ENCODE measurements at places on chromosomes 4 and X. TPM values are rescaled to one million over a fixed set of nuclear protein-coding genes. Genes with fewer than 3 reads are reported as not detected.

- no peak for DNase-seq
- no peaks in the 10 kb centered on the region for H3K36me3 ChIP-seq
- no peak overlapping the region for H3K4me3 ChIP-seq
- no peaks in the 10 kb centered on the region for H3K4me1 ChIP-seq
- H3K27ac ChIP-seq, result no peak overlapping the region
Observed at GRCh38 chr4:7186031-7186430, 6.3 kb upstream of the SORCS2 start.

The CLNK gene
- total RNA-seq, result not detected

- no peaks in the 10 kb centered on the region for H3K27me3 ChIP-seq
- no peak overlapping the region for H3K27ac ChIP-seq
- H3K4me1 ChIP-seq, result peaks cover 3% of the 10 kb centered on the region
- DNase-seq, result no peak
- peaks cover 3% of the 10 kb centered on the region for H3K36me3 ChIP-seq
- no peak overlapping the region for H3K4me3 ChIP-seq
Observed at GRCh38 chr4:182354867-182355266, 111.7 kb downstream of the TENM3 start.

The PNMA5 gene
- not detected for total RNA-seq

GRCh38 chrX:37755025-37755424 lies 24.8 kb upstream of the CYBB start:
- H3K4me3 ChIP-seq, result no peak overlapping the region
- H3K27me3 ChIP-seq, result peaks cover 2% of the 10 kb centered on the region
- no peak overlapping the region for H3K27ac ChIP-seq
- no peaks in the 10 kb centered on the region for H3K4me1 ChIP-seq
- H3K36me3 ChIP-seq, result no peaks in the 10 kb centered on the region

DNA sequence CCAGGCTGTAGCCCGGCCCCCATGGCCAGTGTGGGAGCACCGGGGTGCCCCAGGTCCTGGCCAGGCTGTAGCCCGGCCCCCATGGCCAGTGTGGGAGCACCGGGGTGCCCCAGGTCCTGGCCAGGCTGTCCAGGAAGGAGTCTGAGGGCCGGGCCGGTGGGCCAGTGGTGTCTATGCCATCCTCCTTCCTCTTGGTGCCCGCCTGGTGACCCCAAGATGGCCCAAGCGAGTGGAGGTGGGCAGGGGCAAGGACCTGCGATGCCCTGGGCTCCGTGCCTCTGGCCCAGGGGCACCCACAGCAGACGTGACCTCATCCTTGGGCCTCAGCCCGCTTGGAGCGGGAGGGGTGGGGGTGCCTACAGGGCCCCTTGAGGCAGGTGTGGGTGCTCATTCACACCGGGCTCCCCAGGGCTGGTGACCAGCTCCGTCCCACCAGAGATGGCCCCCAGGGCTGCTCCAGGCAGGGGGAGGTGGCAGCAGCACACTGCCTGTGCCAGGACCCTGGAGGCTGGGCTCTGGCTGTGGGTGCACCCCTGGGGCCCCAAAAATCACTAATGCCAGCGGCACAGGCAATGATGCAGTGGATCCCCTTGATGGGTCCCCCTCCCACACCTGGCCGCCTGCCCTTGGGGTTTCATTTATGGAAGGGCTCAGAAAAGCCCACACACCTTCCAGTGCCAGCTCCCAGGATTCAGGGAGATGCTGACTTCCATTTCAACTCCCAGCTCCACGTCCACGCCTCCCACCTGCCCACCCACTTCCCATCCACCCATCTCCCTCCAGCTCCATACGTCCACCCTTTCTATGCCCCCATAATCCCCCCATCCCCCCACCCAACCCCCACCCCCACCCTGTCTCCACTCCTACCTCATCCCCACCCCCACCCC lies 35.8 kb downstream of the TACC3 start:
- H3K4me3 ChIP-seq, result no peak overlapping the region
- H3K36me3 ChIP-seq, result no peaks in the 10 kb centered on the region
- H3K27ac ChIP-seq, result no peak overlapping the region

GRCh38 chr4:41366911-41367517 lies 110.3 kb downstream of the UCHL1 start:
- no peak for DNase-seq
- no peaks in the 10 kb centered on the region for H3K4me1 ChIP-seq
- no peak overlapping the region for H3K4me3 ChIP-seq
- H3K36me3 ChIP-seq, result no peaks in the 10 kb centered on the region
- H3K27ac ChIP-seq, result no peak overlapping the region
- peaks cover 53% of the 10 kb centered on the region for H3K27me3 ChIP-seq

DNA sequence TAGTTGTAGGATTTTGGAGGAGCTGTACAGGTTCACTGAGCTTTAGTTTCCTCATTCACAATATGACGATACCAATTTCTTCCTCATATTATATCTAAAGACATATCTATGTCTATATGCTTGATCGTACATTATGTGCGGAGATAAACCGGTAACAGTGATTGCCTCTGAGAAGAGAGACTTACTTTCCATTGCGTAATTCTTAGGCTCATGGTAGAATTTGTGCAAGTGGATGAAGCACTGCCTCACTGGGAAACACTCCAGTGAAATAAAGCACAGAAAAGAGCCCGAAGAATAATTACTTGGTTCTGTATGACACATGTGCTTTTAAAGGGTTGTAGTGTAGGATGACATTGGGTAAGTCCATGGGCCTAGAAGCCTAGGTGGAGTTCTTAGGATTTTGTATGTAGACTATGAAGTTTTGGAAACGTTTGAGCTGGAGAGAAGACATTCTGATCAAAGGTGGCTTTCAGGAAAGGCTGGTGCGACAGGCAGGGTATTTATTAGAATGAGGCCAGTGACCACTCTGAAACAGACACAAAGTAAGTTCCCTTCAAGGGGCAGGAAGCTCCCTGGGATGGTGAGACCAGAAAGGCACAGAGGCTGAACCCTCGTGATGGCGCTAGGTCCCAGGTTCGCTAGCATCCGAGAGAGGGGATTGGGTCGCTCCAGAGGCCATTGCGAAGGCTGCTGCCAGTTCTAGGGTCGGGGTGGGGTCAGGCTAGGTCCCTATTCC lies 649 bp upstream of the VBP1 start:
- peaks cover 17% of the 10 kb centered on the region for H3K4me1 ChIP-seq
- DNase-seq, result no peak
- H3K4me3 ChIP-seq, result peak overlapping the region; percentile 79
- H3K36me3 ChIP-seq, result no peaks in the 10 kb centered on the region
- peak overlapping the region; percentile 77 for H3K27ac ChIP-seq

DNA sequence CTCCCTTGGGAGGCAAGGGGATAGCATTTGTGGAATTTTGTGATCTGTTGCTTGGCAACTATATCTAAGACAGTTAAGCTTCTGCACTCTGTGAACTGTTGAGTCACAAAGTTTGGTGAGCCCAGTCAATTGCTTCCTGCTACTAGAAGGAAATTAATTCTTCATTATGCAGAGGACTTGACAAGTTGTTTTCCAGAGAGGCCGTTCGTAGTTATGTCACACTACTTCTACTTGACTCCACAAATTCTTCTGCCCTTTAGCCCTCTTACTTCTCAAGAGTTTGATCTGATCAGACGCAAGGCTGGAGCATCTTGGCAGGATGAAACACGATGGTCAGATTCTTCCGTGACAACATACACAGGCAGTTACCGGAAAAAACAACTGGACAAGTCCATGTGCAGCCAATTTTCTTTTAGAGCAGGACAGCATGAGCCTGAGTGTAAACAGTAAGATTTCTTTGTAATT lies at the start of gene C4orf51:
Gene C4orf51, plus strand, starts transcription at position 156 of the 465 bp plus-strand sequence. Its CDS starts 58 bp downstream, at position 214.
- H3K36me3 ChIP-seq, result no peaks in the 10 kb centered on the region
- H3K4me1 ChIP-seq, result peaks cover 15% of the 10 kb centered on the region
- peak within 1 kb of the TSS; percentile 53 for H3K27ac ChIP-seq

The STPG2 gene
- not detected for total RNA-seq

- no peaks in the 10 kb centered on the region for H3K4me1 ChIP-seq
- no peak for DNase-seq
- H3K4me3 ChIP-seq, result no peak overlapping the region
- no peaks in the 10 kb centered on the region for H3K27me3 ChIP-seq
- H3K27ac ChIP-seq, result peak overlapping the region; percentile 16
Observed at GRCh38 chr4:20565075-20565721, 135.1 kb upstream of the PACRGL start.

- peaks cover 11% of the 10 kb centered on the region for H3K4me1 ChIP-seq
- DNase-seq, result no peak
- peaks cover 11% of the 10 kb centered on the region for H3K27me3 ChIP-seq
- no peaks in the 10 kb centered on the region for H3K36me3 ChIP-seq
- H3K4me3 ChIP-seq, result no peak overlapping the region
- H3K27ac ChIP-seq, result no peak overlapping the region
Observed at GRCh38 chr4:106767991-106768390, 268.1 kb downstream of the DKK2 start.

GRCh38 chr4:87375719-87376291 lies 15.2 kb downstream of the HSD17B11 start:
- H3K27me3 ChIP-seq, result no peaks in the 10 kb centered on the region
- no peak overlapping the region for H3K27ac ChIP-seq
- H3K4me3 ChIP-seq, result no peak overlapping the region
- no peak for DNase-seq
- peaks cover 2% of the 10 kb centered on the region for H3K4me1 ChIP-seq

DNA sequence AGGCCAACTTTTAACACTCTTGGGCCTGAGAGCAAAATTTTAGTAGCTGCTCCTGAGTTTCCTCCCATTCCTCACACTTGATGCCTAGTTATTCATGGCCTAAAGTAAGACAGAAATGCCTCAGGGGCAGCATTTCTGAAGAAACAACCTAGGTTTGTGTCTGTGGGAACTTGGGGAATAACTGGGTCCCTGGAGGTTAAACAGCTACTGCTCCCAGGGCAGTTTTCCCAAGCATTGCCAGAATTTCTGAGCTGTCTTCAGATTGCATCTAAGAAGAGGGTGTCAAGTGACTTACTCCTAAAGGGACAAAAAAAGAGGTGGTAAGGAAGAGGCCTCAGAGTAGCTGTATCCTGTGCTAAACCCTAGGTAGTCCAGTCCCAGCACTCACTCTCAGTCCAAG lies 130.8 kb upstream of the ACSL4 start:
- H3K4me1 ChIP-seq, result peaks cover 10% of the 10 kb centered on the region
- no peak overlapping the region for H3K27ac ChIP-seq
- H3K36me3 ChIP-seq, result no peaks in the 10 kb centered on the region
- no peak overlapping the region for H3K4me3 ChIP-seq

The BEND2 gene
- total RNA-seq, result not detected

DNA sequence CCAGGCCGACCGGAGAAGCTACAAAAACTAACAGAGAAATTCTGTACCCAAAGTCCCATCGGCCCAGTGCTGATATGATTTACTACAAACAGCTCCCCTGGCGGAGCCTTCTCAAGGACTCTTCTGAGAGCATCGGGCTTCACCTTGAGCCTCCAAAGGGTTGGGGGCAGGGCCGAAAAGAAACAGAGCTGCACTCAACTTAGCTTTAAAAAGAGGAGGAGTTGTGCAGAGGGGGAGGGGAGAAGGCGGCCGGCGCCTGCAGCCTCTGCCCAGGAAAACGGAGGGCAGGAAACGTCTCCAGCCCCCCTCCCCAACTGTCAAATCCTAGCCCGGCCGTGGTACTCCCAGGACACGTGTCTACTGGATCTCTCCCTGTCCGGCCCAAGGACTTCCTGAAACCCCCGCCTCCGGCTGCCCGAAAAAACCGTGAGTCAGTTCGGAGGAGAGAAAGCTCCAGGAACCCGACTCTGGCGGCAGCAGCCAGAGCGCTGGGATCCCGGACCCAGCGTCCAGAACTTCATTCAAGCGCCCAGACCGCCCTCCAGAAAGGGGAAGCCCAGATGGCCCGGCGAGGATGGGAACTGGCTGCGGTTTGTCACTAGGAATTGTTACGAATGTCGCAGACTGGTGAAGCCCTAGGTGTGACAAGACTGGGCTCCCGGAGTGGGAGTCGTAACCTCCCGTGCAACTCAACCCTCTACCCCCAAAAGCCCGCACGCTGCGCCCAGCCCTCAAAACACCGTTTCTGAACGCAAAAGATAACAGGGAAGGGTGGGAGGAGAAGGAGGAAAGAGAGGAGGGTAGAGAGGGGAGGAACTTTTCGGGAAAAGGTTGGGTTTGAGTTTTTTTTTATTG lies 973 bp downstream of the ADAMTS3 start:
- peak overlapping the region; percentile 93 for H3K4me3 ChIP-seq
- peaks cover 11% of the 10 kb centered on the region for H3K4me1 ChIP-seq
- H3K27ac ChIP-seq, result peak overlapping the region; percentile 72
- no peaks in the 10 kb centered on the region for H3K36me3 ChIP-seq

The SOX3 gene
- not detected for total RNA-seq

- DNase-seq, result no peak
- no peak overlapping the region for H3K27ac ChIP-seq
- no peaks in the 10 kb centered on the region for H3K4me1 ChIP-seq
- no peaks in the 10 kb centered on the region for H3K36me3 ChIP-seq
- peaks cover 58% of the 10 kb centered on the region for H3K27me3 ChIP-seq
Observed at GRCh38 chr4:77624213-77624612, 18.6 kb downstream of the CXCL13 start.

- H3K4me3 ChIP-seq, result no peak overlapping the region
- H3K27ac ChIP-seq, result no peak overlapping the region
- H3K4me1 ChIP-seq, result peaks cover 52% of the 10 kb centered on the region
- no peaks in the 10 kb centered on the region for H3K27me3 ChIP-seq
- no peak for DNase-seq
Observed at GRCh38 chr4:128821151-128821550, 11.7 kb downstream of the JADE1 start.

DNA sequence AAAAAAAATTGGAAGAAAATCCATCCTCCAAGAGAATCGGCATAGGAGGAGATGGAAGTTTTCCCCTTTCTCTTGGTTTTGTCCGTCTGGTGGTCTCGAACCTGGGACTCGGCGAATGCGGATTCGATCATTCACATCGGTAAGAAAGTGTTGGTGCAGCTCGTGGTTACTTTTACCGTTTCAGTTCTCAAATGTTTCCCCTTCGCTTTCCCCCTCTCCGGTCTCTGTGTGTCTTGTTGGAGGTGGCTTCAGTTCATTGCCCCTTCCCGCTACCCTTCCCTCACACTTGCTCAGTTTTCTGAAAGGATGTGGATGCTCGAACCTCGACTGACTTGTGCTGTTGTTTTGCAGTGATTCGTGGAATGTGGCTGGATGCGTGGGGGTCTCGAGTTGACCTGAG lies 840 bp downstream of the GRID2 start:
- no peaks in the 10 kb centered on the region for H3K36me3 ChIP-seq
- no peak overlapping the region for H3K27ac ChIP-seq
- peak overlapping the region; percentile 74 for H3K4me3 ChIP-seq

DNA sequence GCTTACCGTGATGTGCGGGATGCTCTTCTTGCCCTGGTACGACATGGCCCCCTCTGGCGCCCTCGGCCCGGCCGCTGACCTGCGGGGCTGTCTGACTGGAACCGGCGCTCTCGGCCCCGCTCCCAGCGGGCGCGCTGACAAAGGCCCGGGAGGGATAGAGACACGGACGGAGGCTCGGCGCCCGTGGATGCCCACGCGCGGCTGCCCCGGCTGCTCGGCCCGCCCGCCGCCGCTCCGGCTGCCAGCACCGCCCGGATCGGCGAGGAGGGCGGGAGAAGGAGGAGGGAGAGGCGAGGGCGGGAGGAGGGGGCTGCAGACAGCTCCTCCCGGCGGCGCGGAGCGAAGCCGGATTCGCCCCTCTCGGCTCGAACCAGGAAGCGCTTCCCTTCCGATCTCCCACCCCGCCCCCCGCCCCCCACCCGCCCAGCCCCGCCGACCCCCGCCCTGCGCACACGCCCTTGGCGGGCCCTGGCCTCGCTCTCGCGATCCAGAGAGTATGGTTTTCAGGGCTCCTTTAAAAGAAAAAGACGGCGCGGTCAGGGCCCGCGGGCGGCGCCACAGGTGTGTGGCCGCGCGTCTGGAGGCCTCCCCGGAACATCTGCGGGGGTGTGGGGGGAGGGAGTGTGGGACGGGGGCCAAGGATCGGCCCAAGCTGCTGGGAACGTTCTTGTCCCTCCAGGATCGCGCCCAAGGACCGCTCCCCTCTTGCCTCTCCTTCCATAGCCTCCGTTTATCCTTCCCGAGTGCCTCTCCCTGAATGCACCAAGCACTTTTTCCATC lies 4.5 kb downstream of the CRMP1 start:
- peak overlapping the region; percentile 73 for H3K4me3 ChIP-seq
- no peaks in the 10 kb centered on the region for H3K36me3 ChIP-seq
- H3K4me1 ChIP-seq, result peaks cover 24% of the 10 kb centered on the region
- H3K27me3 ChIP-seq, result peaks cover 39% of the 10 kb centered on the region
- H3K27ac ChIP-seq, result no peak overlapping the region
- DNase-seq, result no peak

The MAGEA8 gene
- not detected for total RNA-seq

Measured in osteocyte (in vitro differentiated cells).